Activated B cell treated with CpG ODN at 0.5 μM for 24 hours (primary cell): ENCODE measurements at places on chromosomes 5 and 9.
A peak's percentile ranks its signal among the peaks of the same experiment; 100 is the strongest.

DNA sequence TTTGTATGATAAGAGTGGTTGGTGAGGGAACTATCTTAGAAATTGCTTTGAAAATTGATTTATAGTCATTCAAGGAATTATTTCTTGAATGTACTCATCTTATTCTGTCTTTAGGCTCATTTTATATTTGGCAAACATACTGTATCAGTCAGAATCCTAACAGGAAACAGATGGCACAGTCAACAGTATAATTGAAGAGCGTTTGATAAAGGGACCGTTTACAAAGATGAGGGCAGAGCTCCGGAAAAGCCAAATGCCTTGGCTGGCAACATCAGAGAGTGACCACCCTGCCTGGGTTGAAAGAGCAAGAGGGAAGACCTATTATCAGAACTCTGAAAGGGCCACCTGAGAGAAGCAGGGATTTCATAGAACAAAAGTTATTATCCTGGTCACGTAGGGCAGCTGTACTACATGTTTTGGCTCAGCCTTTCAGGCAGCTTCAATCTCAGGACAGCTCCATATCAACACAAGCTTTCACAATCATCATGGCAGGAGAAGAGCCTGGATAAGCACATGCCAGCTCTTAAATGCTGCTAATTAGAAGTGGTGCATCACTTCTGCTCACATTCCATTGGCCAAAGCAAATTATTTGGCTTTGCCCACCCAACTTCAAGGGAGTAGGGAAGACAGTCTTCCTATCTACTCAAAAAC lies 47.2 kb upstream of the ARL15 start:
- H3K27ac ChIP-seq = no peak overlapping the region
- no peaks in the 10 kb centered on the region for H3K36me3 ChIP-seq
- no peak overlapping the region for H3K4me3 ChIP-seq
- peaks cover 4% of the 10 kb centered on the region for H3K27me3 ChIP-seq

GRCh38 chr9:22332202-22332601 lies 114.4 kb upstream of the DMRTA1 start:
- no peak overlapping the region for H3K27ac ChIP-seq
- peaks cover 2% of the 10 kb centered on the region for H3K27me3 ChIP-seq
- H3K36me3 ChIP-seq = no peaks in the 10 kb centered on the region
- H3K4me3 ChIP-seq = no peak overlapping the region
- no peak for DNase-seq

DNA sequence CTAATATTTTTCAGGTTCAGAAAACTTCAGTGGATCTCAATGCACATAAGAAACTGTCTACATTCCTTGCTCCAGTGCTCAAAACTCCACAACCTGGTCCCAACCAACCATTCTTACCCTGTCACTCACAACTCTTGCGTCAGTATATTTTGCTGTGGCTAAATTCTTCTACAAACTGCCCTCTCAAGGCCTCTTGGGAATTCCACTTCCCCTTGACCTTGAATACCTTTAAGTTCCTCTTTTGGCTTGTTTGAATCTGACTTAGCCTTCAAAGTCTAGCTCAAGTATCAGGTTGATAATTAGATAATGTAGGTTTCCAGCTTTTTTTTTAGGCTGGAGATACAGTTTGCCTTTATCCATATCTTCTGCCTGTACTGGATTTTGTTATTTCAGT lies 128.3 kb downstream of the SLF1 start:
- DNase-seq = no peak
- H3K36me3 ChIP-seq = no peaks in the 10 kb centered on the region
- H3K27ac ChIP-seq = peak overlapping the region; percentile 83
- peaks cover 3% of the 10 kb centered on the region for H3K27me3 ChIP-seq
- peak overlapping the region; percentile 56 for H3K4me3 ChIP-seq

GRCh38 chr5:144598451-144599068 lies 427.9 kb downstream of the KCTD16 start:
- no peak overlapping the region for H3K4me3 ChIP-seq
- no peak overlapping the region for H3K27ac ChIP-seq
- H3K4me1 ChIP-seq = no peaks in the 10 kb centered on the region
- DNase-seq = no peak
- peaks cover 1% of the 10 kb centered on the region for H3K27me3 ChIP-seq

- H3K4me3 ChIP-seq = no peak overlapping the region
- no peak overlapping the region for H3K27ac ChIP-seq
- no peak for DNase-seq
- H3K4me1 ChIP-seq = peaks cover 41% of the 10 kb centered on the region
Observed at GRCh38 chr9:89323390-89323789, 5.1 kb downstream of the SECISBP2 start.

DNA sequence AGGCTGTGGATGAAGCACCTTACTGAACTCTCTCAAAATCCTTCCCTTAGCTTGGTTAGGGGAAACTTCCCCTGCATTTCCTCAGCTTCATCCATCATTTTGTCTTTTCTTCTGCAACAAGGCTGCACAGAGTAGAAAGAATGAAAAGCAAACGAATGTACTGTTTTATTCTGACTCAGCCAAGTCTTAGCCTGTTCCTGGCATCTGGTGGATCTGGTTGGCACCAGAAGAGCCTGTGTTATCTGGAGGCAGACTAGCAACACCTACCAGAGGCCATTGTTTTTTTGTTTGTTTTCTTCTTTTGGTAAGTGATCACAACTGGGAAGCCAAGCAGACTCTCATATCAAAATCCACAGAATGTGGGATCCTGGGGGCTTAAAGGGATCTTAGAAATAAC lies 200.7 kb downstream of the FANCC start:
- no peaks in the 10 kb centered on the region for H3K27me3 ChIP-seq
- H3K27ac ChIP-seq = no peak overlapping the region
- no peak for DNase-seq
- no peaks in the 10 kb centered on the region for H3K4me1 ChIP-seq
- H3K4me3 ChIP-seq = no peak overlapping the region
- peaks cover 2% of the 10 kb centered on the region for H3K36me3 ChIP-seq

- H3K27me3 ChIP-seq = no peaks in the 10 kb centered on the region
- no peak overlapping the region for H3K27ac ChIP-seq
- no peak for DNase-seq
- no peaks in the 10 kb centered on the region for H3K4me1 ChIP-seq
- H3K36me3 ChIP-seq = no peaks in the 10 kb centered on the region
Observed at GRCh38 chr9:76092572-76092971, 202.1 kb downstream of the PCSK5 start.

- peak overlapping the region; percentile 88 for H3K27ac ChIP-seq
- peak overlapping the region; percentile 38 for H3K4me3 ChIP-seq
- H3K36me3 ChIP-seq = no peaks in the 10 kb centered on the region
- no peaks in the 10 kb centered on the region for H3K27me3 ChIP-seq
- peaks cover 51% of the 10 kb centered on the region for H3K4me1 ChIP-seq
Observed at GRCh38 chr5:89308606-89309040, 425.6 kb upstream of the MEF2C start.

GRCh38 chr5:123207081-123207537 lies 118.1 kb downstream of the PRDM6 start:
- peaks cover 6% of the 10 kb centered on the region for H3K27me3 ChIP-seq
- H3K36me3 ChIP-seq = no peaks in the 10 kb centered on the region
- no peak overlapping the region for H3K4me3 ChIP-seq
- H3K4me1 ChIP-seq = no peaks in the 10 kb centered on the region

DNA sequence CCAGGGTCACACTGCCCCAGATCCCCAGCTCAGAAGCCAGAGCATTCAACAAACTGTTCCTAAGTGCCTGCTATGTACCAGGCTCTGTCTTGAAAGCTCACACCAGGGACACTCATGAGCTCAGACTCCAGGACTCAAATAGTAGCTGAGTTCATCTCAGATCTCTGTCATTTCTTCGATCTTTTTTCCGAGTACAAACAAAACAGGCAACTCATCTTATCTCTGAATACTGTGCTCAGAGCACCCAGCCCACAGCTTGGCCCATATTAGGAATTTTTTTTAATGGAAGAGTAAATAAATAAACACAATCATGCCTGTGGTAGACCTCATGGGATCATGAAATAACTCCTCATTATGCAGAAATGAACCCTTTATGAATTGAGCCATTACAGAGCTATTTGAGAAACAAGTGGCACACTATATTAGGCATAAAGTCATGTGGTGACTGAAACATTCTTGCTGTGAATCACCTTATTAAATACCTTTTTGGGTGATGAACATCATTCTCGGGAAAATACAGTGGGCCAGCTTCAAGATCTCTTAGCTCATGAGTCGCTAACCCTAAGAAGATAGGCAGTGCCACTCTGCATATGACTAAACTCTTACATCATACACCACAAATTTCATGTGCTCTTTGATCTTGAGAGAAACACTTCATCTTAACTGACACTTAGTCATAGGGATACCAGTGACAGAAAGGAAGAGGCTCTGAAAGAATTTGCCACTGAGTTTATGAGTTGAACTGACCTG lies 9.9 kb downstream of the SH3RF2 start:
- H3K4me1 ChIP-seq = no peaks in the 10 kb centered on the region
- H3K27ac ChIP-seq = no peak overlapping the region
- no peak overlapping the region for H3K4me3 ChIP-seq
- H3K27me3 ChIP-seq = peaks cover 6% of the 10 kb centered on the region
